DMS79 treated with DMSO at 0.1 percent for 48 hours (cell line): ENCODE measurements at places on chromosomes 12 and 14.

- no peak for DNase-seq
Observed at GRCh38 chr12:102371165-102371564, 109.2 kb downstream of the IGF1 start.

DNA sequence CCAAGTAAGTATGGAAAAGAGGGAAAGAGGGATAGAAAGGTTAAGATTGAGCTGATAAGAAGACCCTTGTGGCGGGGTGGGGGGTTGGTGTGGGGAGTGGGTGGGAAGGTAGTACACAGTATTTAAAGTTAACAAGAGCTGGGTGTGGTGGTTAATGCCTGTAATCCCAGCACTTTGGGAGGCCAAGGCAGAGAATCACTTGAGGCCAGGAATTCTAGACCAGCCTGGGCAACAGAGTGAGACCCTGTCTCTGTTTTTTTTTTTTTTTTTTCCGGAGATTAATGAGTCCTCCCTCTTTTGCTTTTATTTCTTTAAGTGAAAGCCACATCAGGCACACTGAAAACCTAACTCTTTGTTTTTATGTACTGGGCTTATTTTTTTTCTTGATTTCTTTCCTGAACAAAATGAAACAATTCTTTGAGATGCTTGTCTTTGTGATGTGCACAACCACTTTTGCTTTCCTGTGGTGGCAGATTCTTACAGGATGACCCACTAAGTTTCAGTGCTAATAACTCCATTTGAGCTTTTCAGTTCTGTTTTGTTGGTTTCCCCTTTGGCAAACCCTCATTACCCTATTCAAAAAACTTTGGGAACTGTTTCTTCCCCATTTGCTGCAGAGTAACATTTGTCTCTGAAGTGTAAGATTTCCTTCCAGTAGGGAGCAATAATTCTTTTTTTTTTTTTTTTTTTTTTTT is 54.8 kb downstream of the WNK1 start:
- DNase-seq = no peak

- no peak for DNase-seq
Observed at GRCh38 chr14:20732979-20733635, 12.6 kb upstream of the EDDM3A start.

DNA sequence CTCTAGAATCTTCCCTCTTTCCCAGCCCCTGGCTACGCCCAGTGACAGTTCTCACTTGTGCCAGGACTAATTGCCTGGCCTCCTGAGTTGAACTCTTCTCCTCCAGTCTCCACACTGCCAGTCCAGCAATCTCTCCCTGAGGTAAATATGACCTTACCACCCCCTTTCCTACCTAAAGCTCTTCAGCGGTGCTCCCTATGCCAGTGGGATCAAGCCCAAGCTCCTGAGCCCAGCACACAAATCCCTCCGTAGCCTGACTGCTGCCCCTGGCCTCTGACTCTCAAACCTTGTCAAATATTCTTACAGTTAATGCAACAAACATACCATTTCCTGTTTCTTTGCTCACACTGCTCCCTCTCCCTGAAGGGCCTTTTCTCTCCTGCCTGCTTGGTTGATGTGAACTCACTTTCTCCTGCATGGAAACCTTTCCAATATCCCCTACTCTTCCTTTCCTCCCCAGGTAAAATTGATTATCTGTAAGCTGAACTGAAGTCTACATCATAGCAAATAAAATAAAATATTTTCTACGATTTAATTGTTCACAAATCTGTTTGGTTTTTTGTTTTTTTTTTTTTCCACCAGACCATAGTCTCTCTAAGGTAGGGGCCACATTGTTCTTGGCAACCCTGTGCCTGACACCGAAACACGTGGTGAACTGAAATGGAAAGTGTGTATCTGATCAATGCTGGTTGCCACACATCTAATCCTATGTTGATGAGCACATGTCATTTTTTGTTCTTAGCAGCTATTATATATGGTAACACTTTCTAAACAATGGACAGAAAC is 147.5 kb downstream of the SLC38A6 start:
- no peak for DNase-seq

DNA sequence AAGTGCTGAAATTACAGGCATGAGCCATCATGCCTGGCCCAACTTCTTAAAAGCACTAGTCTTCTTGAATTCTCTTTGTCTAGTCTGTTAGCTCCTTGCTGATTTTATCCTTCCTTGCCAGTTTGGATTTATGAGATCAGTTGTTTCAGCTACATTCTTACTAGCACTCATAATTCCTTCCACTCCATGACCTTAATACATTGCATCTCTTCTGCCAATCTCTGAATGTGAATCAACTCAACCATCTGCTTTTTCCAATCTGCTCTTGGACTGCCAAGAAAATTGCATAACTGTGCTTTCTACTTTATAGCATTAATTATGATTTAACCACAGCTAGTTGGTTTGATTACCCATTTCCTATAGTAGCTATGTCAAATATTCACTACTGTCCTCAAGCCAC is 14.9 kb upstream of the HEATR5A start:
- DNase-seq = no peak

- DNase-seq = no peak
Observed at GRCh38 chr14:43735932-43736331, 771.2 kb downstream of the FSCB start.

GRCh38 chr14:20971705-20972021 is 16.4 kb downstream of the RNASE2 start:
- no peak for DNase-seq

DNA sequence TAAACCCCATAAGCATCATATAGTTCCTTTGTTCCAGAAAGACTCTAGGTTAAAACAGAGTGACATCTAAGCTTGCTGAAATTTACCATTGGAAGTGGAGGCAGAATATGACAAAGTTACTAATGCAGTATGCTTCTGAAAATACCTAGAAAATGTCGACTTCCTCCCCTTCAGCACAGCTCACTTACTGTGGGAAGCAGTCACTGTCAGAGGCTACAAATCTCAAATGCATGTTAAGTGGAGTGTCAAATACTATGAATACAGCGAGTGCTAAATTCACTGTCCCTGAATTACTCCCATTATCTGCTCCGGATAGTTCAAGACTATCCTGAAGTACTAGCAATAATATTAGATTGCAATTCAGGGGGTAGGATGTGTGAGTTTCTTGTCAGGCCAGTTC is 1454.6 kb downstream of the AACS start:
- DNase-seq = no peak

DNA sequence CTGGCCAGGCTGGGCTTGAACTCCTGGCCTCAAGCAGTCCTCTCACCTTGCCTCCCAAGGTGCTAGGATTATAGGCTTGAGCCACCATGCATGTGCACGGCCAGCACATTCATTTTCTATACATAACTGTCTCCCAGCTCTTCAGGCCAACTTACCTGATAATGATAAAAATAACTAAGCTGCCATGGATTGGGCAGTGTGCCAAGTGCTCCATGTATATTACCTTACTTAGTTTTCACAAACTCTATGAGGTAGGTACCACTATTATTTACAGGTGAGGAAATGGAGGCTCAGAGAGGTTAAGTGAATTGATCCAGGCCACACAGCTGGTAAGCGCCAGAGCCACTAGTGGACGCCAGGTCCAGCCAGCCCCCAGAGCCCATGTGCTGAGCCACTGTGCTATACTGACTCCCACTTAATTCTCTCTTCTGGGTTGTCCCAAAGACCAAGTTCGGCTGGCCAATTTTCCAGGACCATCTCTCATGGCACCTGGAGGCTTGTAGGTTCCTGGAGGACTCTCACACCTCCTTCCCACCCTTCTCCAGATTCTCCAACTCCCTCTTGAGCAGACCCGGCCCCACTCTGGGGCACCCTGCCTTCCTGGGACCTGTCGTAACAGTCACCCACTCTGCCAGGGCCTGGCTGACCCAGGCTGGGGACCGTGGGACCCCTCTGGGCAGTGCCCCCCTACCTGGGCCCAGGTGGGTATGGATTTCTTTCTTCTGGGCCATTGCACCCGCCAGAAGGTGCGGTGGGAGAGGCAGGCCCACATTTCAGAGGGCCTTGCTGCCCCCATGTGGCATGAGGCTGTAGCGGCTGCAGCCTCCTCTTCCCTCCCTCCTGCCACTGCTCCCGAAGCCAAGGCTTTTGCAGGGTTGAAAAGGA is 30.2 kb upstream of the CIPC start:
- peak; percentile 86 for DNase-seq

DNA sequence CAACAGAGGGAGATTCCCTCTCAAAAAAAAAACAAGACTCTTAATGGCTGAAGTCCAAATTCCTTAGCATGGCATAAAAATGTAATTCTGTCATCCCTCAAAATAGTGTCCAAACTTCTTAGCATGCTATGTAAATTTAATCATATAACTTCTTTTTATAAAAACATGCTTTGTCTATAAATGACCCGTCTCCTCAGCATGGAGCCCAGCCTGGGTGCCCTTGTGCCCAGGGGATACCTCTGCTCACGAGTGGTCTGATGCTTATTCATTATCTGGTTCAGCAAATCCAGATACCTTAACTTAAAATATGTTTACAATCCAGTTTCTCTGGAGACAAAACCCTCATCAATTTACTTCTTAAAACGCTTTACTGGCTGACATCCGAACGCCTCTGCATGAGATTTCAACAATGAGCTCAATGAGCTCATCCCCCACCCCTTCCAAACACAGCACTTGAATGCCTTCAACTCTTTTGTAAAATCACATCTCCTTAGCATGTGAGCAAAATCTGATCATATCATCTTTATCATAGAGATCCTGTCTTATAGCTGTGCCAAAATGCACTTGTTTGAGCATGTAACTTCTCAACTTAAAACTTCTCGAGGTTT is 15.7 kb downstream of the RTL1 start:
- no peak for DNase-seq

DNA sequence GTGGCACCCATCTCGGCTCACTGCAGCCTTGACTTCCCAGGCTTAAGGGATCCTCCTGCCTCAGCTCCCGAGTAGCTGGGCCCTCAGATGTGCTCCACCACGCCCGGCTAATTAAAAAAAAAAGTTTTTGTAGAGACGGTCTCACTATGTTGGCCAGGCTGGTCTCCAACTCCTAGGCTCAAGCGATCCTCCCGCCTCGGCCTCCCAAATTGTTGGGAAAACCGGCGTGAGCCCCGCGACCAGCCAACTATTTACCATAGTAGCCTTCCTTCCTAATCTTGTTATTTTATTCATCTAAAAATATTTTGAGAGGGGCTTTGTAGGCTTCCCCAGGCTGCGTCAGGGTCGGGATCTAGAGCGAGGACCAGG is 25.4 kb upstream of the YY1 start:
- DNase-seq = no peak

DNA sequence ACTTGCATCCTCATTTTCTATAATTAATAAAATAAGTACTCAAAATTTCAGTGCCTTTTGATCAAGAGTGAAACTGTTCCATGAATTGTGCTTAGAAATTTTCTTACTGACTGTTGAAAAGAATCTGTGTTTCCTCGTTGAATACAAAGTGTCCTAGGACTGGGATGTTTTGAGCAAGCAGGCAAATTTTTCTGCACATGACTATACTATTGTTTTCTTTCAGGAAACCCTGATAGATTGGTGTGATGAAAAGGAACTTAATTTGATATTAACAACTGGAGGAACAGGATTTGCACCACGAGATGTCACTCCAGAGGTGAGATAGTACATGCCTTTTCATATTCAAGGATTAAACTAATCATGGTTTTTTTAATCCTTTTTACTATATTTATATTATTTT is 316.3 kb downstream of the GPHN start:
- no peak for DNase-seq

DNA sequence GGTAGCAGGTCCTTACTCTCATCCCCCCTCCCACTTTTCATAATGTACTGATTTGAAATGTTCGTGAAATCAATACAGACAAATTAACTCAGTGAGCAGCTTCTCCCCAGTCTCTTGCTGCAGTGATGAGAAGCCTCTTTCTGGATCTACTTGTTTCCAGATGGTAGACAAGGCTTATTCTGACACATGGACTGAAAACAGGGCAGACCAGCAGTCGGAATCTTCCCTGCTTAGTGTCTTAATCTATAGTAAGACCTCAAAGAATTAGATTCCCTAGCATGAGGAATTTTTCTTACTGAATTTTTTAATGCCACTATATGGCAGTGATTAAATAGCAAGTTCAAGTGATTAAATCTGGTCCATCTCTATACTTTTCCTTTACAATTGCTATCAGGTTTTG is 120.1 kb downstream of the RGS6 start:
- DNase-seq = no peak

DNA sequence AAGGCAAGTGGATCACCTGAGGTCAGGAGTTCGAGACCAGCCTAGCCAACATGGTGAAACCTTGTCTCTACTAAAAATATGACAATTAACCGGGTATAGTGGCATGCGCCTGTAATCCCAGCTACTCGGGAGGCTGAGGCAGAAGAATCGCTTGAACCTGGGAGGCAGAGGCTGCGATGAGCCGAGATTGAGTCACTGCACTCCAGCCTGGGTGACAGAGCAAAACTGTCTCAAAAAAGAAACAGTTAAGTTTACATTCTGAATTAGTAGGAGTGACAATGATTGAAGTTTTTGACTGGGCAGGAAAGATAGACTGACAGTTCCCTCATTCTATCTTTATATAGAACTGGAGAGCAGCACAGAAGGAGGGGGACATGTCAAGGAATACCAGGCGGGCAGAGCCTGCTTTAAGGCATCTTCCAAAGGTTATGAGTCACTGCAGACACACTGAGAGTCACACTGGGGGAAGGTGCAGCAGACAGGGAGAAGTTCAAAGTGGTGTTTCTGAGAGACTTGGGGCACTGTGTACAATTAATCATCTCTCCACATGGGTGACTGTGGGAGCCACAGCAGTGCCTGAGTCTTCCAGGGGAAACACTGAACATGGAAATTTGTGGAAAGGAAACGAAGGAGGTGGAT is 42.8 kb upstream of the RNASE3 start:
- DNase-seq = no peak

DNA sequence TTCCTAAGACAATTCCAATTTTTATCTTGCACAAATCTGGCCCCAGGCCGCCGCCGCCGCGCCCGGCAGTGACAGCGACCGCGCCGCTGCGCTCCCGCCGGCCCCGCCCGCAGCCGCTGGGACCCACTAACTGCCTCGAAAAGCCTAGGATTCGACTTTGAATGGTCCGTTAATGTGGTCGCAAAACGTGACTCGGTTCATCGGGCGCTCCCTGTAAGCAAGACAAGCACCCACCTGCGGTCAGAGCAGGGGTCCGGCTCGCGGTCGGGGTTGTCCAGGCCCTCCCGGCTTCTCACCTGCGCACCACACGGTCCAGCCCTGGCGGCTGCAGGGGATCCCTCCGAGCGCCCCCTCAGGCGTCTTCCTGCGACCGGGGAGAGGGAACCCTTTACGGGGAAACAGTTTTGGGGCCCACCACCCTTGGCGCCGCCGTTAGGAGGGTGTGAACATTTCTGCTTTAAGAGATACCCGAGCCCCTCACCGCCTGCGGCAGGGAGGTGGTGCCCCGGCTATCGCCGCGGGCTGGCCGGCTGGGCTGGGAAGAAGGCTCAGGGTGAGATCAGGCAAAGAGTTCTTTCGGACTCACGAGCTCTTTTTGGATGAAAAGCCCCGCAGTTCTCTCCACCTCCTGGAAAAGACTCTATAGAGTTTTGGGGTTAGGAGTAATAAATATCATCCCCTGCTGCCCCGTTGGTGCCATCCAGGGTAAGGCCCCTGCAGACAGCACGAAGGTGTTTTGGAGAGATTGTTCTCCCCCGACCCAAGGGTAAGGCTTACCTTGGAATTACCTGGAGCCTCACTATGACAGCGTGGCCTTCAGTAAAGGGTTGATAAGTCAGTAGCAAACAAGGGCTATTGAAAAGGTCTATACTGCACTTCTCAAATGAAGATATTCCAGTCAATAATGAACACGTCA is 13.6 kb upstream of the FOXJ2 start:
- DNase-seq = no peak

- DNase-seq = no peak
Observed at GRCh38 chr14:39998114-39998513, 565.9 kb upstream of the FBXO33 start.
